Suppressor macrophage treated with lipopolysaccharide for 1 hour (primary cell): ENCODE measurements at places on chromosomes 3 and 15.

- peak; percentile 29 for DNase-seq
Observed at GRCh38 chr3:127560051-127560787, 30.3 kb downstream of the TPRA1 start.

- no peak for DNase-seq
Observed at GRCh38 chr15:39767921-39768320, 14.7 kb downstream of the FSIP1 start.

GRCh38 chr3:142509079-142509478, 61.2 kb upstream of the XRN1 start:
- no peak for DNase-seq

GRCh38 chr3:160538895-160539294, 26.5 kb downstream of the KPNA4 start:
- no peak for DNase-seq

GRCh38 chr3:195263925-195264600, 6.9 kb downstream of the XXYLT1 start:
- DNase-seq = no peak

DNA sequence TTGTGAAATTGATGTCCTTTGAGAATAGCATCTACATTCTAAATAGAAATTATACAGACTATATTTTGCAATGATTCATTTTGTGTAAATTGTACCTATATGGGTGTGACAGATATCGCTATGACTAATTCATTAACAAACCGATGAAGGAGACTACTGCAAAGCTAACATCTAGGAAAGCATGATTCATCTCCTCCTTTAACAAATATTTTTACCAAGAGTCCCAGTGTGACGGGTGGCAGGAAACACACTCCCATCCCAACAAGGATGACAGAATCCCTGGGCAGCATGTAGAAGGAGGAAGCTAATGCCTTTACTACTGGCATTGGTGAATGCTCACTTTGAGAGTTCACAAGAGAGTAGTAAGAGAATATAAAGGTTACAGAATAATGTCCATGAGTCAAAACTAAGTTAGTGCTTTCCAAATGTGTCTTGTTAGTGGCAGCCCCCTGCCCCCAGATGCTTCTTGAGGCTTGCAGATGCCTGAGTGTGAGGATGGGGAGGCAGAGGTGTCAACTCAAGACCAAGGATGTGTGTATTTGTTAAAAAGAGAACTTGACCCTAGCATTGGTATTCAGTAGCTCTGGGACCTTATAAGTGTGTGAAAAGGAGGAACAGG, 180.6 kb downstream of the FMN1 start:
- peak; percentile 68 for DNase-seq

- DNase-seq = no peak
Observed at GRCh38 chr3:62036726-62037125, 336.6 kb downstream of the FEZF2 start.

- no peak for DNase-seq
Observed at GRCh38 chr15:55959744-55960447, 33.5 kb downstream of the NEDD4 start.

GRCh38 chr3:66910266-66911055, 87.6 kb upstream of the KBTBD8 start:
- no peak for DNase-seq

- peak; percentile 40 for DNase-seq
Observed at GRCh38 chr15:58748852-58749531, 515 bp downstream of the ADAM10 start.

DNA sequence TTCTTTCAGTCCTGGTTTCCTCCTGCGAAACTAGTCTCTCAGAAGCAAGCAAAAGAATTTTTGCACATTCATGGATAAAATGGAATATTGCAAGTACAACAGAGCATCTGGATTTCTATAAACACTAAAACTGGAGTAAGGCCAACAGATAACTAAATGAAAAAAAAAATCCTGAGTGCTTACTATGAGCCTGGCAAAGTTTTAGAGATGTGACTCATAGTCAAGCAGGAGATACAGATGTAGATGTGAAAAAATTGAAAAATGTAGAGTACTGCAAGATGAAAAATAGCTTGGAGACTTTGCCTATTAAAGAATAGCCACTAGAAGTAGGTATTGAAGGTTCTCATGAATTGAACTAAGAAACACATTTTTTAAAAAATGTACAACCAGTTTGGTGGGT, 397.4 kb downstream of the OTOL1 start:
- DNase-seq = no peak

- no peak for DNase-seq
Observed at GRCh38 chr15:93467337-93467736, 378.3 kb upstream of the RGMA start.

- DNase-seq = peak; percentile 49
Observed at GRCh38 chr3:113912552-113913236, 35.1 kb upstream of the ZDHHC23 start.

DNA sequence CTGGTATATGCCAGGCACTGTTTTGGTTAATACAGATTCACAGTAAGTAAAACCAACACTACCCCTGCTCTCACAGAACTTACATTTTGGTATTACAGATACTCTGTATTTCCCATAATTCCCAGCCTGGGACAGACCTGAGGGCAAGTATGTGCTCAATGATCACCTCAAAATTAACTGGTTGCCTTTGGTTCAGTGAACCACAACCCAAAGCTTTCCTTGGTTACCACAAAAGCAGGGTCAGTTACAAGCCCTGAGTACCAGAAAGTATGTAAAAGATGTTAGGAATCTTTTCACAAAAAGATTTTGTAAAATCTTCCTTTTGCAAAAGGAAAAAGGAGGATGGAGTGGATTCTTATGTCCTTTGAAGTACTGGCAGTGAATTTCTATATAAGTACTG, 72.2 kb upstream of the GUCA1C start:
- no peak for DNase-seq

DNA sequence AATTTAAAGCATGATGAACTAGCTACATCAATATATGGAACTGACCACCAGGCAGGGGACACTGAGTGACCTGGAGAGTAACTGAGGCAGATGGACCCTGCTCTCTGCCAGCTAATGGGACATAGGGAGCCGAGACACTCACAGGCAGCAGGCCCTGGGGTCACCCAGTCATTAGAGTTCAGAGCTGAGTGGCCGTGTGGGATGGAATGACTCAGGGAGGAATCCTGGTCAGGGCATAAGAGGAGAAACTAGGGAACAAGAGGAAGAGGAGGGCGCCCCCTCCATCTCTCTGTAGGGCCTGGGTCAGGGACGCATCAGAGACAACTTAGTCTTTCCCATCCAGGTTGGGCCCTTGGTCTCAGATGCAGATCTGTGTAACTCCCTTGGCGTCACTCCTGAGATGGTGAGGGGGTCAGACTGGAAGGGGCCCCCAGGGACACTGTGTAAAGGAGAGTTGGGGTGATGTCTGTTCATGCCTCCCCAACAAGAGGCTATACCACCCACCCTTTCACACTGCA, 39.8 kb downstream of the CCDC12 start:
- DNase-seq = peak; percentile 77

GRCh38 chr15:72179950-72180581, 17.5 kb downstream of the GRAMD2A start:
- DNase-seq = no peak

- DNase-seq = no peak
Observed at GRCh38 chr3:178073366-178073765, 462.9 kb upstream of the KCNMB2 start.

DNA sequence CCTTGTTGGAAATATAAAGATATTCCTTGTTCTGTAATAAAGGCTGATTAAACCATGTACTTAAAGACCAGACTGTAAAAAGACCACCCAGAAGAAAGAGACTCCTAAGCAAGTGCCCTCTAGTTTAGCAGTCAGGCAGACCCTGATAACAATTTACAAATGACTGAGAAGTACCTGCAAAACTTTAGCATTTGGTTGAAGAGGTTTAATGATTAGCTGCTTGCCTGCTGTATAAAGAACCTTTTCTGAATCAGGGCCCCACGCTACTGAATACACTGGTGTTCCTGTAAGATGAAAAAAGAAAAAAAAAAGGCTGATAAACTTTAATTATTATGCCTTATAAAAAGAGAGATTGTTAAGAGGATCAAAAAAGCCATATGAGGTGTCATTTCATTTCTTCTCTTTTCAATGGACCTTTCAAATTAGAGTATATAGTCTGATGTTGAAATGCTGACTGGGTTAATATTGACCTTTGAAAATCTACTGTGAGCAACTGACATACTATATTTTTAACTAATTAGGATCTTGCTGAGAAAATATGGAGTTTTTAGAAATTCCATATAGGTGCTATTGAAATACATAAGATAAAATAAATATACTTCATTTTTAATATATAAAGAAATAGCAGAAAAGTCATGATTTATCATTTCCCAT, 33.0 kb downstream of the IFT80 start:
- DNase-seq = no peak

DNA sequence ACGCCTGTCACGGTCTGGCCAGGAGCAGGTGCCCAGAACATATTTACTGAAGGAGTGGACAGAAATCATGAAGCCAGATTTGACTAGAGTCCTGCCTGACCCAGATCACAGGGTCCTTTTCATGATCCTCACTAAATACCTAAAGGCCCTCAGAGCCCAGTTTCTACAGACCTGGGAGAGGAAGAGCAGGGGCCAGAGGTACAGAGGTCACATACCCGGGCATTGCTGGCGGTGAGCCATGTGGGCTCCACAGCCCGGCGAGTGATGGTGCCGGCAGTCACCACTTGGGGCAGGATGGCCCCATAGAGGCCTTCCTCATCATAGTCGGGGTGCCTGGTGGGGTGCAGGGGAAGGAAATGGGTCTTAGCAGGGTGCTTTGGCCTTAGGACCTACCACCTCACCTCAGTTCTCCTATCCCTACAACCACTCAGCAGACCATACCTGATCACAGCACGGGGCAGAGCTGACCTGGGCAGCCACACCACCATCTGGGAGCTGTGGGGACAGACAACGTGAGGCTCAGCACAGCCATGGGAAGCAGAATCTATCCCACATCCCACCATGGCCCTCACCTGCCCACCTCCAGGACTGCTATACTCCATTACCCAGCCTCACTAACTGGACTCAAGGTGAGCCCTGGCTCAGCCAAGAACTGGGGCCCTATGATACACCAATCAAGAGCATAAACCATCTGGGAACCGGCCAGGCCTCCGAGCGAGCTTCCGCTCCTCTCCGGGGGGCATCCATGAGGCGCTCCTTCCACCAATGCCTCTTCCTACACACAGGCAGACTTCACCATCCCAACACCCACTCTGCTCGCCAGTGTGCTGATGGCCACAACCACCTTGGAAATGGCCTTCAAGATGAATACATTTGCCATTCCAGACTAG, 12.9 kb downstream of the POLG start:
- DNase-seq = no peak

GRCh38 chr3:72489901-72490300, 358.3 kb downstream of the SHQ1 start:
- DNase-seq = no peak

GRCh38 chr15:31357148-31357547, 30.5 kb downstream of the KLF13 start:
- no peak for DNase-seq

- no peak for DNase-seq
Observed at GRCh38 chr3:155326901-155327300, 33.4 kb upstream of the STRIT1 start.

GRCh38 chr3:197333901-197334639, 35.7 kb upstream of the DLG1 start:
- DNase-seq = no peak

DNA sequence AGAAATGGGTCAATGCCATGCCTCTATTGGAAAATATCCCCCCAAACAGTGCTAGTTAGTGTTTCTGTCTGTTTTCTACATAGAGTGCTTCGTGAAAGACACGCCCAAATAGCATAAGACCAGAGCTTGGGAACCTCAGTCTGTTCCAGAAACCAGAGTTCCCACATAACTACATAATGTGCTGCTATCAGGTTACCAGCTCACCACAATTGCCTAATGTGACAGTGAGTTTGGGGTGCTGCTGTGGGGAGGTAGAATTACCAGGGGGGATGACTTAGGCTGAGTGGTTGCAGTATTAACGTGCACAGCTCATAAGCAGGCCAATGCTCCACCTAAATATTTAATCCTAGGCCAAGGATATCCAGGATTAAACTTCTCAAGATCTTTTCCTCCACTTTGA, 39.2 kb downstream of the DUT start:
- no peak for DNase-seq

DNA sequence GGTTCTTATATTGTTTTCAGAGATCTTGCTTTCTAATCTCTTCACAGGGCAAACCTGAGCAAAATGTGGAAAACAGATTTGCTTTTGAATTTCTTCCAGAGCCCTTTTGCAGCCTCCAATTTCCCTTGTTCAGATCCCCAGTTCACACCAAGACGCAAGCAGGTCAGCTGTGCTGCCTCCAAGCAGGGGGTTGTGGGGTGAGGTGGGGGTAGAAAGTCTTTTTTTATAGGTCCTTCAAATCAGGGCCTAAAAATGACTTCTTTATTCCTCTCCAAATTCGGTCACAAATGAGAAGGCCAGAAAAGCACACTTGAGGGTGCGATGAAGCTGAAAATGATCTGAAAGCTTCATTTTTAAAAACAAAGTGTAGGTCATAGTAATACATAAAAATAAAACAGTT, 26.3 kb upstream of the AVEN start:
- DNase-seq = no peak

DNA sequence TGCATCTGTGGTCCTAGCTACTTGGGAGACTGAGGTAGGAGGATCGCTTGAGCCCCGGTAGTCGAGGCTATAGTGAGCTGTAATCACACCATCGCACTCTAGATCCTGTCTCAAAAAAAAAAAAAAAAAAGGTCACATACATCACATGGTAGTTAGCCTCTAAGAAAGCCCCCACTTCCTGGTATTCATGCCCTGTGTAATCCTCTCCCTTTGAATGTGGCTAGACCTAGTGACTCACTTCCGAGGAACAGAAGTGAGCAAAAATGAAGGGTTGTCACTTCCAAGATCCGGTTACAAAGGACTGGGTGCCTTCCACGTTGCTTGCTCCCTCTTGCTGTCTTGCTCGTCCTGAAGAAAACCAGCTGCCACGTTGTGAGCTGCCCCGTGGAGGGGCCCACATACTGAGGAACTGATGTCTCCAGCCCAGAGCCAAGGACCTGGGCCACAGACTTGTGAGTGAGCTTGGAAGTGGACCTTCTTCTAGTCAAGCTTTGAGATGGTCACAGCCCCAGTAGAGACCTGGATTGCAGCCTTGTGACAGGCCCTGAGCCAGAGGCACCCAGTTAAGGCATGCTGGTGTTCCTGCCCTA, 12.6 kb upstream of the LCTL start:
- DNase-seq = peak; percentile 83

GRCh38 chr15:75348034-75348561, 1.3 kb downstream of the NEIL1 start:
- peak; percentile 45 for DNase-seq

DNA sequence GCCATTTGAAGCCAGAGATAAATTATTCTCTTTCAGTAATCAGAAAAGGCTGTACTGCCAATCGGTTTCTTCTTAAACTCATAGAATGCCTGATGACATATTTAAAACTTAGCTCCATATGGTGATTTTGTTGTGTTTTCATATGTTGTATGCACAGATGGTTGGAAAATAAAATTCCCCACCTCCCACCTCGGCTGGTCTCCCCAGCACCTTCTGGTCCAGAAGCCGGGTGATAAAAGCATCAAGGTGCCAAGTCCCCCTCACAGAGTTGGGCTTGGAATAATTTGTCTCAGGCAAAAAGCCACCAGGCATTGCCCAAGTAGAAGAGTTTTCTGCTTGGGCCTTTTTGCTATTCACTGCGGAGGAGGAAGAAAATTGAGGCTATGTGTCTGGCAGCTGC, 18.4 kb downstream of the LARS2 start:
- no peak for DNase-seq

GRCh38 chr3:28971156-28971555, 309.7 kb upstream of the RBMS3 start:
- no peak for DNase-seq

- DNase-seq = no peak
Observed at GRCh38 chr3:127984241-127984975, 67.8 kb upstream of the SEC61A1 start.

- DNase-seq = peak; percentile 80
Observed at GRCh38 chr3:195259475-195260279, 11.3 kb downstream of the XXYLT1 start.

- peak; percentile 79 for DNase-seq
Observed at GRCh38 chr3:184466413-184466960, 86.6 kb downstream of the CHRD start.
